Astrocyte (in vitro differentiated cells and primary cell): ENCODE measurements at places on chromosomes 2 and 18. TPM values are rescaled to one million over a fixed set of nuclear protein-coding genes. Genes with fewer than 3 reads are reported as not detected.

GRCh38 chr2:226835420-226835795 lies 446 bp upstream of the RHBDD1 start:
- peaks cover 10% of the 10 kb centered on the region for H3K4me1 ChIP-seq
- peak overlapping the region; percentile 96 for H3K27ac ChIP-seq
- H3K36me3 ChIP-seq: no peaks in the 10 kb centered on the region
- DNase-seq: no peak

DNA sequence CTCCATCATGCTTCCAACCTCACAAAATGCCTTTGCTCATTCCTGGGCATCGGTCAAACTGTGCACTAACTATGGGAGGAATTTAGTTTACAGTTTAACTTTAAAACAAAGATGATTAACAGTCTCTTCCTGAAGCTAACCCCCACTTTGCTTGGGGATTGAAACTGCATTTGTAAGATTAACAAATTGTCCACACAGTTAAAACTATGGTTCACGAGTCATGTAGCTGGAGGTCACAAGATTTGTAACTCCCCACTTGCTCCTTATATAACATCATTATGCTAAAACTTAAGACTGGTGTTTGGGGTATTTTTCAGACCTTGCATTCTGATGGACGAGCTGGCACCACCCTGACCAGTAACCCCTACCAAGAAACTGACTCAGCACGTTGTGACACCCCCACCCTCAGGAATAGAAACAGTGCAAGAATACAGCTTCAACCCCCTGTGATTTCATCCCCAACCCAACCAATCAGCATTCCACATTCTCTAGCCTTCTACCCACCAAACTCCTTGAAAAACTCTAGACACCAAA lies 252.3 kb downstream of the MBD5 start:
- peak overlapping the region; percentile 31 for H3K27ac ChIP-seq
- H3K4me3 ChIP-seq: no peak overlapping the region
- H3K27me3 ChIP-seq: no peaks in the 10 kb centered on the region
- H3K36me3 ChIP-seq: no peaks in the 10 kb centered on the region
- DNase-seq: peak; percentile 30

DNA sequence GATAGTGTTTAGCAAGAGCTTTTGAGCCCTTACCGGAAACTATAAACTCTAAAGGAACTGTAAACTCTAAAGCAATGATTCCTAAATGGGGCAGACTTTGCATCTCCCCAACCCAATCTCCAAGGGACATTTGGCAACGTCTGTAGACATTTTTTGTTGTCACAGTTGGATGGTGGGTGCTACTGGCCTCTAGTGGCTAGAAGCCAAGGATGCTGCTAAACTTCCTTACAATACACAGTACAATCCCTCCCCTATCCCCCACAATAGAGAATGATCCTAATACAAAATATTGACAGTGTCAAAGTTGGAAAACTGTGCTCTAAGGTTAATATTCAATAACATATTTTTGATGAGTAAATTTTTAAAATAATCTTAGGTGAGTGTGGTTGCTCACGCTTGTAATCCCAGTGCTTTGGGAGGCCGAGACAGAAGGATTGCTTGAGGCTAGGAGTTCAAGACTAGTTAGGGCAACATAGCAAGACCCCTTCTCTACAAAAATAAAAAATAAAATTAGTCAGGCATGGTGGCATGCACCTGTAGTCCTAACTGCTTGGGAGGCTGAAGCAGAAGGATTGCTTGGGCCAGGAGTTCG lies 66.7 kb downstream of the PTPN4 start:
- H3K36me3 ChIP-seq: no peaks in the 10 kb centered on the region
- H3K4me1 ChIP-seq: no peaks in the 10 kb centered on the region
- no peak overlapping the region for H3K27ac ChIP-seq
- no peak for DNase-seq
- no peaks in the 10 kb centered on the region for H3K27me3 ChIP-seq
- no peak overlapping the region for H3K4me3 ChIP-seq

DNA sequence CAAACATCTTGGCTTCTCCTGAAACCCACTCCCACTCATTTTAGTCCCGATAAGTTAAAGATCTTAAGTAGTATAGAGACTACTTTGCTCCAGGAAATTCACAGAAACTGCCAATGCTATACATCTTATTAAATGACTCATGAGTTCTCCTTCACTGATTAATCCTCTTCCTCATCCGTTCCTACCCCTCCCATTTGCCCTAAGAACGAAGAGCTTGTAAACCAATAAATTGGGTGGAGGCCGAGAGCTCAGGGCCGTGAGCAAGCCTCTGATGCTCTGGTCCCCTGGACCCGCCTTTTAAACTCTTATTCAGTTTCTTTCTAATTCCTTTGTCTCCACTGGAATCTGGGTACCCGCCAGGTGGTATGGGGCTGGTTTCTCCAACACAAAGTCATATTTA lies 68.6 kb downstream of the METTL8 start:
- no peaks in the 10 kb centered on the region for H3K4me1 ChIP-seq
- H3K4me3 ChIP-seq: no peak overlapping the region
- H3K27me3 ChIP-seq: no peaks in the 10 kb centered on the region
- H3K36me3 ChIP-seq: no peaks in the 10 kb centered on the region
- H3K27ac ChIP-seq: no peak overlapping the region
- peak; percentile 39 for DNase-seq

DNA sequence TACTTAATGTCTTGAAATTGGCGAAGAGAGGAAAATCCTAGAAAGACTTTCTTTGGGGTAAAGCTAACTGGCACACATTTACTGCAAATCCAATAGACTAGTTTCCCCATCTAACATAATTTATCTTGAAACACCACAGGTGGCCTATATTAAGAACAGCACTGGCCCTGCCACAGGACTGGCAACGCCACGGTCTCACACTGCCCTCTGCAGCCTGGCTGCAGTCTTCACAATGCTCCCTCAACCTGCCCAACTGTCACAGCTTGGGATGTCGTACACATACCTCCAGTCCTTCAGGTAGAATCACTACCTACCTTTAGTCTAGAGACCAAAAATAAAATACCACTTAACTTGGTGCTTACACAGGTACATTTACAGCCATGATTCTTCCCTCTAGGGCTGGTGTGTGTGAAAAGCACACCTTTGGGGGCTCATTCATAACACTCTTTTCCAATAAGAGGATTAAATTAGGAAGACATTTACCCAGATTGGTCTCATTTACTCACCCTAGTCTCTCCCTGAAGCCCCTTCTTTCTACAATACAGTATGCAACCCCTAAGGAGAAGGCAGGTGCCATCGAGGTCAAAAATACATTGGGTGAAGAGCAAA lies 222.2 kb downstream of the C1D start:
- H3K4me1 ChIP-seq: no peaks in the 10 kb centered on the region
- DNase-seq: peak; percentile 50
- no peaks in the 10 kb centered on the region for H3K27me3 ChIP-seq
- no peaks in the 10 kb centered on the region for H3K36me3 ChIP-seq

DNA sequence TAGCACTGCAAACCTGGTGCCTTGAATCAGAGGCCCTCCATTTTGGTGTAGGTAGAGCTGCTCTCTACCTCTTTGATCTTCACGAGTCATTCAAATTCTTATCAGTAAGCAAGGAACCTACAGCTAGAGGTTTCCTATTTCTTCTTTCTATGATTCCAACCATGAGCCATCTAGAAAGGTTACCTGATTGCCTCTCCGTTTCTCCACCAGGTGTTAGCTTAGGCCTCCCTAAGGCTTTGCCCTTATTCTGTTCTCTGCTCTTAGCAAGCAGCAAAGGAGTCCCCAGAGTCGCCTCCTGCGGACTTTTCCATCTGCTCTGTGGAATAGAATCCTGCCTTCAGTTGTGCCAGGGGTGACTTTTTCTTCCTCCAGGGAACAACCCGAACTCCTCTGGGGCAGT lies 173.6 kb downstream of the GRB14 start:
- DNase-seq: no peak
- no peak overlapping the region for H3K27ac ChIP-seq
- no peaks in the 10 kb centered on the region for H3K27me3 ChIP-seq

GRCh38 chr18:48678237-48679115 lies 139.6 kb downstream of the CTIF start:
- H3K4me3 ChIP-seq: no peak overlapping the region
- no peak for DNase-seq
- H3K4me1 ChIP-seq: peaks cover 29% of the 10 kb centered on the region
- no peaks in the 10 kb centered on the region for H3K27me3 ChIP-seq

- peak overlapping the region; percentile 67 for H3K27ac ChIP-seq
- H3K4me3 ChIP-seq: peak overlapping the region; percentile 71
- peaks cover 11% of the 10 kb centered on the region for H3K4me1 ChIP-seq
- no peaks in the 10 kb centered on the region for H3K27me3 ChIP-seq
- H3K36me3 ChIP-seq: peaks cover 7% of the 10 kb centered on the region
- no peak for DNase-seq
These were observed 378 bp upstream of the IAH1 start for GRCh38 chr2:9473985-9474360.

DNA sequence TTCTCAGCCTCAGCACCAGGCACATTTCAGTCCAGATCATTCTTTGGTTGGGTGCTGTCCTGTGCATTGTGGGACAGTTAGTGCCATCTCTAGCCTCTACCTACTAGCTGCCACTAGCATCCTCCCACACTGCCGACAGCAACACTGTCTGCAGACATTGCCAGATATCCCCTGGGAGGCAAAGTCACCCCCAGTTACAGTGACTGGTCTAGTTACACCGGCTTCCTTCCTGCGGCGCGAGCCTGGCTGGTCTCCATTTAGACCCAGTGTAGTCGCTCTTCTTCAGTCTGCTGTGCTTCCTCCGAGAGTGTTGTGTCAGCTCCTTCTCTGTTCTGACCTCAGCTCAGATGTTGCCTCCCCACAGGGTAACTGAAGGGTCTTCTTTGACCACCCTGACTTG lies 283.1 kb downstream of the PHLPP1 start:
- no peak for DNase-seq
- no peaks in the 10 kb centered on the region for H3K4me1 ChIP-seq
- no peaks in the 10 kb centered on the region for H3K27me3 ChIP-seq
- H3K36me3 ChIP-seq: no peaks in the 10 kb centered on the region

DNA sequence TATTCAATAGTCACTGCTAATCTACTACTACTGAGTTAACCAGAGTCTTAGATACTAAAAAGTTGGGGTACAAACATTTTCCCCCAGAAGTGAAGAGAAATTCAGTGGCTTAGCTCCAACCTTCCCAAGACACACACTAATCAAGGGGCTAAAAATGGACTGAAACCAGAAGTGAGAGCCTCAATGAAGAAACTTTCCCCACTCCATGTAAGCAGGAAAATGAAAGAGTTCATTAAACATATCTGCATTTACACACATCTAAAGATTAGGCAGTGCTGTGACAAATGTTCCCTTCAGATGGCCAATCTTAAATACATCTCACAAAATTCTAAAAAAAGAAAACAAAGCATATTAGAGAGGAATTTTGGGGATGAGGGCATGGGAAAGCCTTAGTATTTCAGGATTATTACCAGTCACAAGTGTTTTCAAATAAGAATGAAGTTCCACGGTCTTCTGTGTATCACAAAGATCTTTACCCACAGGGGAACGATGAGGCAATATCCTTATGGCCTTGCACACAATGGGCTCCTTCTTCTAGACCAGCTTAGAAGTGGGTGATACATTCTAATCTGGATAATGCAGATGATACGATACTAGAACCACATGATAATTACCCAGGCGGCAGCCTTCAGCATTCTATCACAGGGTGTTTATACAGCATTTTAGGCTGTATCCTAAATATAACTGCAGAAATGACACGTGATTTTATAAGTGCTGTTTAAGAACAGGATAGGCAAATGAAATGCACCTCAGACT lies 17.1 kb downstream of the ANKRD44 start:
- no peak overlapping the region for H3K4me3 ChIP-seq
- H3K36me3 ChIP-seq: no peaks in the 10 kb centered on the region
- no peak overlapping the region for H3K27ac ChIP-seq
- DNase-seq: no peak
- H3K27me3 ChIP-seq: no peaks in the 10 kb centered on the region

- H3K27me3 ChIP-seq: no peaks in the 10 kb centered on the region
- no peaks in the 10 kb centered on the region for H3K4me1 ChIP-seq
- no peak overlapping the region for H3K4me3 ChIP-seq
These were observed 30.5 kb downstream of the ZEB2 start for GRCh38 chr2:144489315-144489916.

DNA sequence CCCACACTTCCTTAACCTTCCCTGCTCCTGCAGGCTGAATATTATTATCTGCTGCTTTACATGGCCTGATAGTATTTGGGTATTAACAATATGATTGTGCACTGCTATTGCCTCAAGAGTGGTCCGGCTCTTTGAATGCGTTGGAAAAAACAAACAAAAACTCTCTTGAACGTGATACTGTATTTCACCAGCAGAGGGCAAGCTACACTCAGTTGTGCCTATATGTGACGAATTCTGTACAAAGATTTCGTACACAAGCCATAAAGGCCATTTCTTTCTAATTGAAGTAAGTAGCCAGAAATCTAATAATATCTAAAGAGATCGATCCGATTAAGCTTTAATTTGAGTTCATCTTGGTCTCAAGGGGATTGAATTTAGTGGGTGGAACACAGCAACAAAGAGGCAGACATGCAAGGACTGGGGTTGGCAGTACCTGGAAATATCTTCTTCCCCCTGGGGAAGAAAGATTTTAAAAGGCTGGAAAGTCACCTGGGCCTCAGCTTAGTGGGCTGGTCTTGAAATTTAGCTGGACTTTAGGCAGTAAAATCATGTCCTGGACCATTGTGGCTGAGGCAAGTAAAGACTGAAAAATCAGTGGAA lies 49.3 kb upstream of the RAB6D start:
- no peaks in the 10 kb centered on the region for H3K36me3 ChIP-seq
- DNase-seq: peak; percentile 27
- H3K27ac ChIP-seq: no peak overlapping the region
- no peak overlapping the region for H3K4me3 ChIP-seq
- H3K4me1 ChIP-seq: no peaks in the 10 kb centered on the region

- H3K27me3 ChIP-seq: peaks cover 12% of the 10 kb centered on the region
- no peaks in the 10 kb centered on the region for H3K4me1 ChIP-seq
- no peak overlapping the region for H3K27ac ChIP-seq
- DNase-seq: peak; percentile 49
- H3K36me3 ChIP-seq: no peaks in the 10 kb centered on the region
- H3K4me3 ChIP-seq: no peak overlapping the region
These were observed 23.2 kb upstream of the KDM3A start for GRCh38 chr2:86417961-86418360.

DNA sequence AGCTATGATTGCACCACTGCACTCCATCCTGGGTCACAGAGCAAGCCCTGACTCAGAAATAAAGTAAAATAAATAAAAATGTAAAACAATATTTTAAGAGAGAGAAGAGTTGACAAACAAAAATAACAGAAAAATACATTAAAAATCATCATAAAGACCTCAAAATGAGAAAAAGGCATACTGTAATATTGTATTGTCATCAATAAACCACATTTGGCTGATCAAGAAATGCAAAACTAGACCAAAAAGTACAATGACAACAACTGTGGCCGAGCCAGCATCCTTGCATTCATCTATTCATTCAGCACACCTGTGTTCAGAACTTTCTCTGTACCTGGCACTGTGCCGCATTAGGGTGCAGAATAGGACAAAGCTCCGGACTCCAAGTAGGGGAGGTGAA lies 121.8 kb downstream of the ALK start:
- no peaks in the 10 kb centered on the region for H3K36me3 ChIP-seq
- H3K4me3 ChIP-seq: no peak overlapping the region

NMS gene
- not detected in 2 replicates for total RNA-seq

REG3G gene
- not detected in 2 replicates for total RNA-seq

CACNB4 gene
- 1.8 and 2.9 TPM in 2 replicates for total RNA-seq

C2orf78 gene
- not detected in 2 replicates for total RNA-seq

NCL gene
- total RNA-seq: 562 and 603 TPM in 2 replicates

ABCA12 gene
- 4.4 and 4.7 TPM in 2 replicates for total RNA-seq

SERPINB8 gene
- 13.1 and 14.1 TPM in 2 replicates for total RNA-seq

FBXO41 gene
- total RNA-seq: 10.1 and 10.9 TPM in 2 replicates

DSG2 gene
- total RNA-seq: 154 and 168 TPM in 2 replicates

PLCL1 gene
- 0.84 and 1.6 TPM in 2 replicates for total RNA-seq

MC2R gene
- total RNA-seq: not detected in 2 replicates
